Spinal cord (tissue), 10 donors: ENCODE measurements at places on chromosomes 1 and 21. TPM values are rescaled to one million over a fixed set of nuclear protein-coding genes. Genes with fewer than 3 reads are reported as not detected.

DNA sequence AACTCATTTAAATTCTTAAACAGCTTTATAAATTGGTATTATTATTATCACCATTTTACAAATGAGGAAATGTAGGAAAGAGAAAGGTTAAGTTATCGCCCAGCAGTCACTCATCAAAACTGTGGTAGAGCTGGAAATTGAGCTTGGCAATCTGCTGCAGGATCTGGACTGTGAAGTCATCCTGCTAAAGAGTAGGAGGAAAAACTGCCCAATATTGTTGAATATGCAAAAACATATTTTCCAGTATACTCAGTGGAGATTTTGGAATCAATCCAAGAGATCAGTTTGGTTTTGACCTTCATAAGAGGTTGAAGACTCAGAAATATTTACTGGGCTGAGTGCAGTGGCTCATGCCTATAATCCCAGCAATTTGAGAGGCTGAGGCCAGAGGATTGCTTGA lies 16.9 kb upstream of the RC3H1 start:
- DNase-seq, result no peak

- DNase-seq, result no peak
These were observed 116.7 kb upstream of the F3 start for GRCh38 chr1:94658221-94658620.

DNA sequence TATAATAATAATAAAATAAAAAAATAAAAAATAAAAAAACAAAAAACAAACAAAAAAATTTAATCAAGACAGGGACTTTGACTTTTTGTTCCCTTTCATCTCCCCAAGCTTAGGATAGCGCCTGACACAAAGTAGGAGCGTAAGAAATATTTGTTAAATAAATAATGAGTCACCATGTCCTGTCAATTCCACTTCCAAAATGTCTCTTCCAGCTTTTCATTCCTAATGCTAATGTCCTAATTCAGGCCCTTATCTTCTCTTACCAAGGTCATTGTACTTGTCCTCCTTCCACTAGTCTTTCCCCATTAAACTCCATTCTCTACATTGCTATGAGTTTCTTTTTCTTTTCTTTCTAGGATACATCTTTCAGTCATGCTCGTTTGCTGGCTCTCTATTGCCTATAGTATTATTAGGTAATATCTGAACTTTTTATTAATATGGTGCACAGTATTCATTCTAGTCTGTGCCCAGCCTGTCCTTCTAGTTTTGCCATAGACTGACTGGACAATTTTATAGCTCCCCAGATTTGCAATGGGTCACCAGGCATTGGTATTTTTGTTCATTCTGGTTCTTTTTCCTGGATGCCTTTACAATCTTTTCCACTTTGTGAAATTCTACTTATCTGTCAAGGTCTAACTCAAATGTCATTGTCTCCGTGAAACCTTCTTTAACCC lies 11.4 kb downstream of the NEXN start:
- no peak for DNase-seq

- DNase-seq, result no peak
These were observed 36.4 kb upstream of the HSD17B7 start for GRCh38 chr1:162753998-162754585.

DNA sequence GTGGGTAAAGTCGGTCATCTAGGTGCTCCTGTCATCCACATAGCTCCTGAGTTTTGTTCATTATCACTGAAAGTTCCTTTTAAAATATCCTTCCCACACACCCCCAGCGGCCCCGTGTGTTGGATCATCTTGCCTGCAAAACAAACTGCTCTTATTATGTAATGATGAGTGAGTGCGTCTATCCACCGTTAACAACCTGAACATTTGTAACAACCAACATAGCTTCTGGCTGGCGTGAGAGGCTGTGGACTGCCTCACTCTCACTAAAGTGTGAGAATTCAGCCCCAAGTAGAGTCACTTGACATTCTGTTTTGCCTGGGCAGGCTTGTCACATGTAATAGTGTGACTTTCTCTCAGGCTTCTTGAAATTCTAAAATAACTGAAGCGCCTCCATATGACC lies 14.5 kb upstream of the KCNA2 start:
- DNase-seq, result no peak

DNA sequence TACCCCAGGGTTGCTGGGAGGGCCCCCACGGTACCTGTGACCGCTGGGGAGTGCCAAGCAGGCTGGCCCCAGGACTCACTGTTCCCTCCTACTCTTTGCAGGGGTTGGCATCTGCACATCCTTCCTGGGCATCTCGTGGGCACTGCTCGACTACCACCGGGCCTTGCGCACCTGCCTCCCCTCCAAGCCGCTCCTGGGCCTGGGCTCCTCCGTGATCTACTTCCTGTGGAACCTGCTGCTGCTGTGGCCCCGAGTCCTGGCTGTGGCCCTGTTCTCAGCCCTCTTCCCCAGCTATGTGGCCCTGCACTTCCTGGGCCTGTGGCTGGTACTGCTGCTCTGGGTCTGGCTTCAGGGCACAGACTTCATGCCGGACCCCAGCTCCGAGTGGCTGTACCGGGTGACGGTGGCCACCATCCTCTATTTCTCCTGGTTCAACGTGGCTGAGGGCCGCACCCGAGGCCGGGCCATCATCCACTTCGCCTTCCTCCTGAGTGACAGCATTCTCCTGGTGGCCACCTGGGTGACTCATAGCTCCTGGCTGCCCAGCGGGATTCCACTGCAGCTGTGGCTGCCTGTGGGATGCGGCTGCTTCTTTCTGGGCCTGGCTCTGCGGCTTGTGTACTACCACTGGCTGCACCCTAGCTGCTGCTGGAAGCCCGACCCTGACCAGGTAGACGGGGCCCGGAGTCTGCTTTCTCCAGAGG lies 6.8 kb downstream of the XKR8 start:
- DNase-seq, result no peak

- peak; percentile 28 for DNase-seq
These were observed 44.7 kb downstream of the SLC44A3 start for GRCh38 chr1:94864821-94865220.

DNA sequence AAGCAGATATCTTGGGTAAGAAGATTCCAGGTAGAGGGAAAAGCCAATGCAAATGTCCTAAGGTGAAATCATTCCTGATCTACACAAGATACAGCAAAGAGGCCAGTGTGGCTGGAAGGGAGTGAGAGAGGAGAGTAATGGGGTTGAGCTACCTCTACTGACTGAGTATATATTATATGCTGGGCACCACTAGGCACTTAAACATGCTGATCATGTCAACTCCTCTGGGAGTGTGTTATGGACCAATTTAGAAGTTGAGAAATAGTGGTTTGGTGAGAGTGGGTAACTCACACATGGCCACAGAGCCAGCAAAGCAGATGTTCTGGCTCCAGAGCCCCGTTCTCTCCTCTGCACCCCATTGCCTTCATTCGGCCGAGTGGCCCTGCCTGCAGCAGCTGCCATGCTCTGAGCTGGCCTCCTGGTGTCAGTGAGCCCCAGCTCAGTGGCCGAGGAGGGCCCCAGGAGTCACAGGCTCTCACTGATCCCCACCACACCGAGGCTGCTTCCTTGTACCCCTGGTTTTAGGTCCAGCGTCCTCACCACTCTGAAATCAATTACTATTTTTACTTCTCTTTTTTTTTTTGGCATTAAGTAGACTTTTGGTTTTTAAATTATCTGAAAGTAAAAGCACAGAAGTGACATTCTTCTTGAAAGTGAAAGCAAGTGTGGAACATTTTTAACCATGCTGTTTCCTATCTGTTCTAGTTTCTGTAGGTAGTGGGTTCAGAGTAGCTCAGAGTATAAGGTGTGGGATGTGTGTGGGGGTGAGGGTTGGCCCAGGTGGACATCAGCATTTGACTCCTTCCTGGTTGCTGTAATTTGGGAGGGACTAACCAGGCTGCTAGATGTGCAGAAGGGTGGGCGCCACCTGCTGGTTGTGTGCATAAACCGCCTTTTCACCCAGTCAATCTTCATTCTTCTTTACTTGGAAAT lies 45.8 kb upstream of the CRNN start:
- DNase-seq, result peak; percentile 8

DNA sequence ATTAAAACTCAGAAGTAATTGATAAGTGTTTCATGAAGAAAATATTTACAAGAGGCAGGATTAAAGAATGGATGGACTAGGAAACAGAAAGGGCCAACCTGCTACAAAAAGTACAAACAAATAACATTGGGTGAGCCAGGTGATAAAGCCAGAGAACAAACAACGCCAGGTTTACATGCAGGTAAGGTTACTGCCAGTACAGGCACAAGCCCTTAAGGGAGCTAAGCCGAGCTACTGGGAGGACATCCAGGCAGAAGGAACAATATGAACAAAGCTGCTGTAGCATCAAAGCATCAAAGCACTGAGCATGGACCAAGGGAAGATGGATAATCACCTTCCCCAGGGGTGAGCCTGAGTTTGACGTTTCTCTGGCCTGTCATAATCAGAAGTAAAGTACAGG lies 380.7 kb downstream of the SEC16B start:
- DNase-seq, result no peak

GRCh38 chr1:1292442-1292779 lies 12.2 kb downstream of the SCNN1D start:
- no peak for DNase-seq

DNA sequence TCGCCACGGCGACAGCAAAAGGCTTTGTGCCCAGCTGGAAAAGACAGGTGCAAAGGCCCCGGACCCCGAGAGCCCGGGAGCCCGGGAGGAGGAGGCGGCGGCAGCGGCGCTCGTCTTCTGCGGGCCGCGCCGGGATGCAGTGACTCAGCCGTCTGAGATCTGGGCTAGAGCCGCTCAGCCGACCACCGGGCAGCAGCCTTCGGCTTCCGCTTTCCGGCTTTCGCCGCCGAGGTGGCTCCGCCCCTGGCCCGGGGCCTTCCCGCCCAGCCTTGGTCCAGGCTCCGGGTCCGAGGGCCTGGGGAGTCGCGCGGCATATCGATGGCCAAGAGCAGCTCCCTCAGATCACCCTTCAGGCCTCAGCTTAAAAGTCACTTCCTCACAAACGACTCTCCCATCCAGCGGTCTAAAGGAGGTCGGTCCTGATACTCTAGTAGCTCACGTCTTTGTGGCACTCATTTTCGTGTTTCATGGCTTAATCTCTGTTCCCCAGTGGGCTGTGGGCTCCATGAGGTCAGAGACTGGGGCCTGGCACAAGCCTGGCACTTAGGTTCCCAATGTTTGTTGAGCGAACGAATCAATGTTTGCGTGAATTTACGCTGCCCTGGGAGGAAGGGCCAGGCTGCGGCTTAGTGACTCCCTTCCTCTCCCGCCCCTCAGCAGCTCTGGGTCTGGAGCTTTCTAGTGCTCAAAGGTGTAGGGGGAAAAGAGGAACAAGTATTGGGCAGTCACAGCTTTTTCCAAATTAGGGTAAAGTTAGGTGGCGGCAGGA lies at the start of gene PHTF1:
PHTF1 (minus strand) TSS at position 154 of the 769 bp plus-strand sequence. CDS start 783 bp downstream, outside the sequence.
- DNase-seq, result peak; percentile 53

GRCh38 chr1:173195596-173196088 lies 11.5 kb downstream of the TNFSF4 start:
- no peak for DNase-seq

DNA sequence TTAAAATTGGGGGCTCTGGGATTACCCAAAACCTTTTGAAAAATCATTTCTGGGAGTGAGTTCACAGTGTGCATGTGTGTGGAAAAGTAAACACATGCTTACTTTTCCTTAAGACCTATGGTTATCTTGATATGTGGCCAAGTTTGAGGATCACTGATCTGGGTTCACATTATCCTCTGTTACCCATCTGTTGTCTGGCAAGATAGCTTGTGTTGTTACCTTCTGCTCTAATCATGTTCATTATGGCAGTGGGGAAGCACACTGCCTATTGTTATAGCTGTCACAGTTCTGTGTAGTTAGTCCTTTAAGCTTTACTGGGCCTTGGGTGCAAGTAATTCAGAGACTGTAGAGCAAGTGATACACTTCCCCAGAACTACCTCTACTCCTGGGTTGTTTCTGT lies 5.0 kb downstream of the CTBS start:
- no peak for DNase-seq

- DNase-seq, result no peak
These were observed 51.5 kb downstream of the RPL5 start for GRCh38 chr1:92883297-92883696.

- DNase-seq, result peak; percentile 50
These were observed 38.6 kb upstream of the GADD45A start for GRCh38 chr1:67646145-67647035.

GRCh38 chr1:156146769-156147405 lies 6.5 kb upstream of the SEMA4A start:
- DNase-seq, result no peak

GRCh38 chr1:234901491-234902049 lies 227.1 kb downstream of the TOMM20 start:
- DNase-seq, result no peak

GRCh38 chr1:35298464-35298863 lies 30.0 kb downstream of the ZMYM4 start:
- peak; percentile 33 for DNase-seq

- DNase-seq, result no peak
These were observed 128.7 kb downstream of the RPS6KC1 start for GRCh38 chr1:213179784-213180183.

DNA sequence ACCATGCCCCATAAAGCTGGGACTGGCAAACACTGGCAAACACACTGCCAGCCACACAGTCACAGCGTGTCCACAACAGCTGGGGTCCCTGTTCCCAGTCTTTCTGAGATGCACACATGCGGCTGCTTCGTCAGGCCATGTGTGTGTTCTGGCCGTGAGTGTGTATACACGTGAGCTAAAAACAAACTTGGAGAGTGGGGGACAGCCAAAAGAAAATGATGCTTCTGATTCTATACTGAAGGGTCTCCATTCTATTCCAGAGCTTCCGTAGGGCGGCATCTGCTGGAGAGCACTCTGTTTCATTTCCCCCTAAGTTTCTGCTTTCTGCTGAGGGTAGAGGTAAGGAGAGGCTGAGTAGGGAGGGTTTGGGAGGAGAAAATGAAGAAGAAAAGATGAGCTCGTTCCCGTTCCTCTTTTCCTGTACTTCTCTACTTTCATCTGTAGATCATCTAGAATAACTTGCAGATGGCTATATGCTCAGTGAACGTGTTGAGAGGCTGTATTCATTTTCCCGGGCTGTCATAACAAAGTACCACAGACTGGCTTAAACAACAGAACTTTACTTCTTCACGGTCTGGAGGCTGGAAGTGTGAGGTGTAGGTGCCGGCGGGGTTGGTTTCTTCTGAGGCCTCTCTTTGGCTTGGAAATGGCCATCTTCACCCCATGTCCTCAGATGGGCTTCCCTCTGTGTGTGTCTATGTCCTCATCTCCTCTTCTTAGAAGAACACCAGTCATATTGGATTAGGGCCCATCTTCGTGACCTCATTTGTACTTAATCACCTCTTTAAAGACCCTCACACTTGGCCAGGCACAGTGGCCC lies 151.6 kb downstream of the TOMM20 start:
- no peak for DNase-seq

Gene PROK1
- polyA plus RNA-seq, result 0.59 TPM

Gene C1orf141
- 1.9 TPM for polyA plus RNA-seq

Gene NIT1
- polyA plus RNA-seq, result 53.7 TPM

Gene CD1B
- not detected for polyA plus RNA-seq

Gene ETV3L
- not detected for polyA plus RNA-seq

Gene PDZK1
- 3.4 TPM for polyA plus RNA-seq

Gene DCDC2B
- polyA plus RNA-seq, result 0.82 TPM

Gene CRB1
- polyA plus RNA-seq, result 25.5 TPM
